Retinal pigment epithelial cell (primary cell): ENCODE measurements at places on chromosomes 12 and 14.
A peak's percentile ranks its signal among the peaks of the same experiment; 100 is the strongest.

- DNase-seq = no peak
Measured at GRCh38 chr14:22569106-22569736, 19.8 kb downstream of the DAD1 start.

DNA sequence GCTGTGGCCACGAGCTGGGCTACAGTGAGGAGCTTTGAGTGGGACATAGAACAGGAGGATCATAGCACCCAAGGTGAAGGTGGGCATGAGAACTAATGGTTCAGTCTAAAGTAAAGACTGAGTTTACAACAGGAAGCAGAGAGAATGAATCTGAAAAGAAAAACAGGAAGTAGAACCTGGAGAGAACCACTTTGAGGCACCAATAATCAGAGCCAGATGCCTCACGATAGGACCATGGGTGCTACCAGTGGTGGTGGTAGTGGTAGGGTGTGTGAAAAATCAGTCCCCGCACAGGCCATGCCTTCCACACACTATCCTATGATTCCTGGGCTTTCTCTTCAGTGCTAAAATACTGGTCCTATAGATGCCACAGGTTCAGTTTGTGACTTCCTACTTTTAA, 293.6 kb downstream of the AKAP6 start:
- DNase-seq = no peak

GRCh38 chr12:109153821-109154441, 37.5 kb downstream of the ACACB start:
- DNase-seq = no peak

DNA sequence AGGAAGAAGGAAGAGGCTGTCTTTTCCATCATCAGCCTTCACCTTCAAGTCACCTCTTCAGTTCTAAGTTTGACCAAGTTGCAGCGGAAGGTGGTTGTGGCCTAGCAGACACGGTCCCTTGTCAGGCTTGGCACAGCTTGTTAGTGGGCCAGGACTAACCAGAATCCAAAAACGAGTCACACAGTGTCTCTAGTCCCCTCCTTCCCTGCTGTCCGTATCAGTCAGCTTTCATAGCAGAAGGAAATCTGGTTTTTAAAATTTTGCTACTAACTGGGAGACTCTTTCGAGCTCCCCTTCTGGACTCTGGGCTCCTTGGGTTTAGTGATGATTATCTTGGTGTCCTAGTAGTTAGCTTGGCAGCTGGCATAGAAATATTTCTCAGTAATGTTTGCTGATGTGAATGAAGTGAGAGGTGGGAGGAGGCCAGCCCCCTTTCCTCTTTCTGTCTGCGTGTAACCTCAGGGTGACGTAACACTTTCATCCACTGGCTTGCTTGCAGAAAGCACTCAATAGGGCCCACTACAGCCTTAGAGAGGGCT, 3.8 kb downstream of the ETV6 start:
- no peak for DNase-seq

DNA sequence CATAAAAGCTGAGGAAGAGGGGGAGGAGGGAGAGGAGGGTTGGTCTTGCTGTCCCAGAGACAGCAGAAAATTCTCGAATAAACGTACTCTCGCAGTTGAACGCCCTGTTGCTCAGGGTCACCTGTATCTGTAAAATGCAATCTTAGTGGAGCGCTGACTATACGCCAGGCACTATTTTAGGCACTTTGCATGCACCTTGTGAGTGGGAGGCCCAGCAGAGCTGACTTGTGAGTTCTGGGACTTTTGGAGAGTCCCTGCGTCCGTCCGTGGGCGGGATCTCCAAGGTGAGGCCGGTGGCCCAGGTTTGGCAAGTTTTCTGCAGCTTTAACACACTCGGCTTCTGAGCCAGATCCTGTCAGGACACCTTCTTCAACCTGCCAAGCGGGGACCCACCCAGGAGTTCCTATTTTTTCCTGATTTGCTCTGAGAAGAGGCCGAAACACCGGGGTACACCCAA, 32.5 kb upstream of the PLEKHG6 start:
- no peak for DNase-seq

GRCh38 chr12:52067081-52067374, 2.8 kb upstream of the ATG101 start:
- DNase-seq = no peak

DNA sequence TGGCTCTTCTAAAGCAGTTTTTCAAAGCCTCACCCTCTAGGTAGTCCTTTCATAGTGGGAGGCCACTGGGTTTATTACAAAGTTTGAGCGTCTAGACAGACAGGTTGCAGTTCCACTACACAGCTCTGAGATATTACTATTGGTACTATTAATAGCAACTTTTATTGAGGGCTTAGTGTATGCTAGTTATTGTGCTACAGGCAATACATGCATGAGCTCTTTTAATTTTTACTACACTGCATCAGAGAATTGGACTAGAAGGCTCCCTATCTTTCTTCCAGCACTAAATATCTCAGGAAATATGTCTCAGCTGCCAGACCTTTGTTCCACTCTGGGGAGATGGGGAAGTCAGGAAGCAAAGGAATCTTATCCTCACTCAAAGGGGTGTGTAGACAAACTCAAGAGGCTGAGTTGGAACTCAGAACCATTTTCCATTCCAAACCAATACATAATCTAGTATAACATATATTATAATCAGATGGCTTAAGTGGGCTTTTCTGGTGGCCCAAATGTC, 161.8 kb upstream of the SLC38A2 start:
- DNase-seq = no peak

DNA sequence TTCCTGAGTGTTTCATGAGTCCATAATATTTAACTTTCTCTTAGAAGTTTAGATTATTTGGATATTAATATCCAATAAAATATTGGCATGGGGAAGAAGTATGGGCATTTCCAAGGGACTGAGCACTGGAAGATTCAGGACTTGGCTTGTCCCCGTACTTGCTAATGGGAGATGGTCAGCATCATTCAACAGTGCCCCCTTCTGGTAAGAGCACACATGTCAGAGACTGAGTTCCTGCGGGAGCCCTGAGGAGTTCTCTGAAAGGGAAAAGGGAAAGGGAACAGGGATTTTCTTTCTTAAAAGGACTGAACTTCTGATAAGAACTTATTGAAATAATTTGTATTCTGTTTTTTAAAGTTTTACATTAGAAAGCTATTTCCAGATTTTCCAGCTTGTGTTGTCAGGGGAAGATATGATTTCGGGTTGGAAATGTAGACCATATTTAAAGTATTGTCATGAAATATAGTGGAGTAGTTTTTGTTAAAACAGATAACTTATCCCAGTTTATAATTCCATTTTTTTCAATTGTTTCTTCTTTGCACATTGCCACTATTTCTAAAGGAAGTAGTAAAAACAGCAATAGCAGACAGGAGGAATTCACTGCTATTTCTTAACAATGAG, 59.8 kb upstream of the C12orf71 start:
- peak; percentile 50 for DNase-seq

GRCh38 chr14:70856851-70857495, 47.7 kb upstream of the MAP3K9 start:
- DNase-seq = no peak

GRCh38 chr12:94941440-94941862, 62.0 kb downstream of the NDUFA12 start:
- peak; percentile 48 for DNase-seq

- no peak for DNase-seq
Measured at GRCh38 chr12:123010681-123011080, 30.2 kb downstream of the ARL6IP4 start.

DNA sequence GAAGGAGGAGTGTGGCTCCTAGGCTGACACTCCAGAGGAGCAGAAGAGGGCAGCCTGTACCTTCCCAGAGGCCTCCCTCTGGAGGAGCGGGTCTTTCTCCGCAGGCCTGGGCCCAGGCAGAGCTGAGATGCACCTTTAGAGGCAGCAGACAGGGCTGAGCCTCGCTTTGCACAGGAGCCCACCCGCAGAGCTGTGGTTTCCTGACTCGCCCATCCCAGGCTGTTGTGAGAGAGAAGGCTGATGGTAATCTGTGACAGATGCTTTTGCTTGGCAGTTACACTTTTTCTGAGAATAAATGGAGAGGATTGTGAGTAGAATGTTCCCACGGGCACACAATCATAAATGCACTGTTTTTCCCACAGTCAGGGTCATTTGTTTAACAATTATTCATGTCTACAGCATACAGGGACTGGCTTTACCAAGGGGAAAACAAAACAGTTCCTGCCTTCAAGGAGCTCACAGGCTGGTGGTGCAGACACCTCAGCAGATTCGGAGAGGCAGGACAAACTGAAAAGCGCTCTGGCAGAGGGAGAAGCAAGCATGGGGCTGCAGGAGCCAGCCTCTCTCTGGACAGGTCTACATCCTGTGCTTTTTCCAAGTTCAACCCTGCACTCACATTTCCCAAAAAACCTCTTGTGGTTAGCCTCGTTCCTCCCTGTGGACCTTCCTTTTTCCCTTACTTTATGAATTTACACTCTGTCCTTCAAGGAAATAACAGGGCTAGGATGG, 13.9 kb downstream of the EVL start:
- DNase-seq = peak; percentile 34

DNA sequence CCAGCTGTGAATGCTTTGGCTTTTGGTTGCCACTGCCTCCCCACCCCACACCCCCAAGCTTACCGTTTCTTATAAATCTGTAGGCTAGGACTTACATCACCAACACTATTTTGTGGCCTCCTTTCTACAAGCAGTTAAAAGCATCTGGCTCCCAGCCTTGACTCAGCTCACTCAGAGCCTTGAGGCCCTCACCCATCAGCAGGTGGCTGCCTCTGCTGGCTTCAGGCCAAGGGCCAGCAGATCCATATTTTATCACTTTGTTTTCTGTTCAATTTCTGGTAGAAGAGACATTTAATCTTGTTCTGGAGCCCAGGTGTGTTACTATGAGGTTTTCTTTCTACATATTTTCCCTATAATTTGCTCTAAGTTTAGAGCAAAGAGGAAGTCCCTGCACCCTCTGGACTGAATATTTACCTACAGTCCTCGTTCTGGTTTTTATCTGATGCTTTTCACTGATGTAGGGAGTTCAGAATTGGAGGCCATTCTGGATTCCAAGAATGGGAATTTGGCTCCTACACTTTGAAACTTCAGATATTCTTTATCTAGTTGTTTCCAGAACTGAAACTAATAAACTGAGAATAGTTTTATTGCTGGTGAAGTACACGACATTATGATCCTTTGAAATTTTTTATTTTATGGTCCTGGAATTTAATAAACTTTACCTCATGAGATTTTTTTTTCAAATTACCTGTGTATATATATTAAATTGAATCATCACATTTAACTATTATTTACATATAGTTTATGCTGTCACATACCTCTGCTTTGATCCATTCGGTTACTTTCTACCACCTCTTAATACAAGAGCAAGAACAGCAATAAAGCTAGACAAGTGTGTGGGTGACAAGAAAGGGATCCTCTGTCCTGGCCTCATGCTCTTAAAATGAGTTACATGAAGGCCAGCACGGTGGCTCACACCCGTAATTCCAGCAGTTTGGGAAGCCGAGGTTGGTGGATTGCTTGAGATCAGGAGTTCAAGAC, 22.2 kb downstream of the PLBD1 start:
- no peak for DNase-seq

GRCh38 chr12:47286676-47287075, 206.9 kb upstream of the AMIGO2 start:
- DNase-seq = no peak

- no peak for DNase-seq
Measured at GRCh38 chr12:127336416-127336815, 930.6 kb upstream of the TMEM132C start.

DNA sequence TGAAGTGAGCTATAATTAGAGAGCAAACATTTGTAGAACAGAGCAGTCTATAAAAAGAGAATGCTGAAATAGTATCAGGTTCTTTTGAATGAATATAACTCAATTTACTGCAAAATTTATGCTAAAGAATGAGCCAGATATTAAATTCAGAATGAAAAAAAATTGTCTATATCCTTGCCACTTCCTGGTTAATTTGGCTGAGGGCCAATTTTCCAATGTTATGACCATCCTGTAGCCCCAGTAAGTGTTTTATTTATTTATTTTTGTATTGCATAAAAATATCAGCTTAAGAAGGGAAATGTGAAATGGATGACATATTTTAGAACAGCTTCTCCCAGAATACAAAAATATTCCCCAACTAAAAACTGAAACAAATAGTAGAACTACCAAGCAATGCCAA, 263.4 kb downstream of the SOX5 start:
- no peak for DNase-seq

- DNase-seq = no peak
Measured at GRCh38 chr12:47652521-47653234, 53.2 kb downstream of the RPAP3 start.

DNA sequence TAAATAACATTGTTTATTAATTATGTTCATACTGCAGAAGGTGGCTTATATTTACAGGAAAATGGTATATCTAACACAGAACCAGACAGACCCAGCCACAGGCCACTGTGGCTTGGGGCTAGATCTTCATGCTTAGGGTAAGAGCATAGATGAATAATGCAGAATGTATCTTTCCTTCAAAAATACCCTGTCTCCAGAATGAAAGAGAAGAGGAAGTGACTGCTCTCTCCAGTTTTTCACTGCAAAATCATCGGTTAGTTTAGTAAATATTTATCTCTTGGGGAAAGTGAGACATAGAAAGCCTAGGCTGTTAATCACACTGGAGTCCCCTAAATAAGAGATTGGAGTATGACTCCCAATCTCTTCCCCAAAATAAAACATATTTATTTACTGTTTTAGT, 453.7 kb downstream of the NAV3 start:
- DNase-seq = no peak

DNA sequence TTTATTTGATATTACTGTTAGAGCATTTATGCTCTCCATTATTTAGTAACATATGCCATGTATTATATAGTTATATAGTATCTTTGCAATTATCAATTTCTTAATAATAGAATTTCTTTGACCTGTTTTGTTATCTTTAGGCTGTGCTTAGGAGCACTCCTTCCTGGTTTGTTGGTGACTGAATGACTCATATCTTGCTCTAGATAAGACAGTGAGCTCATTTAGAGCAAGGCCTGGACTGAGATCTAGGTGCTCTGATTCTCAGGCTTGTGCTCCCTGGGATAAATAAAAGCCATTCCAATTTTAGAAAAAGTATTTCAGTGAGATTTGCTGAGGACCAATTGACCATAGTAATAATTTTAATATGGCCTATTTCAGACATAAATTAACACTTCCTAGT, 951.2 kb downstream of the FLRT2 start:
- peak; percentile 14 for DNase-seq

- peak; percentile 21 for DNase-seq
Measured at GRCh38 chr14:82710267-82710841, 1176.7 kb upstream of the SEL1L start.

- no peak for DNase-seq
Measured at GRCh38 chr14:29236401-29236800, 469.8 kb downstream of the FOXG1 start.

GRCh38 chr12:87783467-87783866, 245.7 kb downstream of the C12orf50 start:
- DNase-seq = no peak

DNA sequence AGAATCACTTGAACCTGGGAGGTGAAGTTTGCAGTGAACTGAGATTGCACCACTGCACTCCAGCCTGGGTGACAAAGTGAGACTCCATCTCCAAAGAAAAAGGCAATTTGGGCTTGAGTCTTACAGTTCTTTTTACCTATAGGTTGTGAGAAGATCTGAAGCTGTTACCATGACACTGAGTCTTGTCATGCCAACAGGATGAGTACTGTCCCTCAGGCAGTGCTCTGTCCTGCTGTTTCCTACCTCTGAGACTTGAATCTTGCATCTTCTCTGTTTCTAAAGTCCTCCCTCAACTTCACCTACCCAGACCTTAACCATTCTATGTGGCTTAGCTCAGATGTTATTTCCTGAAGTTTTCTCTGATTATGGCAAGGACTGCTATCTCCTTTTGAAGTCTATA, 400.8 kb upstream of the PRICKLE1 start:
- no peak for DNase-seq
